ENCODE measurements at places on chromosomes 7 and 10.

DNA sequence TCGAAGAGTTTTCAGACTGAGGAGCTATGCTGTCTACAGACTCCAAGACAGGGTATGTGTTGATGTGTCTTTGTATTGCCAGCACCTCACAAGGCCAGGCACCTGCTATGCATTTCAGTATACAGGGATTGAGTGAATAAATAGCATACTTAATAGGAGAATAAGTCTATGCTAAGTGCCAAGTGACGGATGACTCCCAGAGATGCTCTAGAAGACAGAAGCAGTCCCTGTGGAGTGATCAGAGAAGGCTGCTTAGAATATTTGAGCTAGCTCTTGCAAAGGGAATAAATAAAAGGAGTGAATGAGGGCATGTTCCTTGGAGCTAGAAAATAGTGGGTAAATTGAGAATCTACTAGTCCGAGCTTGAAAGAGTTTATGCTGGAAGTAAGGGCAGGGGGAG is 346.4 kb downstream of the GATA3 start:
- DNase-seq: no peak

DNA sequence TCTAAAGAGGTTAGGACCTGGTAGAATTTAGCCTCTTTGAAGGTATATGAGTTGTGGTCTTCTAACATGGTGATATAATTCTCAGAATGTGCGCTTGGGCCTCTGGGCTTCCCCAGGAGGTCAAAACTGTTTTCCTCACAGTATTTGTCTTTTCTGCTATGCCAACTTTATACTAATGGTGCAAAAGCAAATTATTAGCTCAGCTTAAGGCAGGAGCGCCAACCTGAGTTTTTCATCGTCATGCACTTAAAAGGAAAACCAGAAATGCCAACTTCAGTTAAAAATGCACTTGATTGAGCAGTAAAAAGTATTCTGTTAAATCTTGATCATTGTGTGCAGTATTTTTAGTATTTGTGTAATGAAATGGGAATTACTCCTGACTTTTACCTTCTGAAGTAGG is 9.7 kb downstream of the TDRD1 start:
- DNase-seq: no peak

DNA sequence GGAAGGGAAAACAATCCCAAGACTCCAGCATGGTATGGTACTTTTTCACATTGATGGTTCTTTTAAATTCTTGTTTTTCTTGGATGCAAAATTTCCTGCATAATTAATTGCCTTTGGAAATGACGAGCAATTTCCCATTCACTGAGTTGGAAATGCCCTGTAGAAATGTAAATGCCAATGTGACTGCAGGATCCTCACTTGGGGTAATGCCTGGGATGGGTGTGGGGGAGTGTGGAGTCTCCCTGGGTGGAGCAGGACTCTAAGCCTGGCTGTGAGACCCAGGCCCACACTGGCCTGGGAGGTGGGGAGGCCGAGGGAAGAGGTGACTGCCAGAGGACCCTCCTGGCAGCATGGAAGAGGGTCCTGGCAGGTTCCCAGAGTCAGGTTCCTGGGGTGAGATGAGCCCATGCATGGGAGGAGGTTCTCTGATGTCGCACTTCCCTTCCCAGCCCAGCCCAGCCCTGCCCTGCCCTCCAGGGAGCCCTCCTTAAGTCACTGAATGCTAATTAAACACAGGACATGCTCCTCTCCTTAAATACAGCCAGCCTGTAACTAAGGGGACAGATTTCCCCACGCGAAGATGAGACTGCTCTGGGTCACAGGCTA is 157.9 kb downstream of the GFRA1 start:
- DNase-seq: no peak

GRCh38 chr7:17706734-17707133 is 233.6 kb downstream of the SNX13 start:
- DNase-seq: no peak

DNA sequence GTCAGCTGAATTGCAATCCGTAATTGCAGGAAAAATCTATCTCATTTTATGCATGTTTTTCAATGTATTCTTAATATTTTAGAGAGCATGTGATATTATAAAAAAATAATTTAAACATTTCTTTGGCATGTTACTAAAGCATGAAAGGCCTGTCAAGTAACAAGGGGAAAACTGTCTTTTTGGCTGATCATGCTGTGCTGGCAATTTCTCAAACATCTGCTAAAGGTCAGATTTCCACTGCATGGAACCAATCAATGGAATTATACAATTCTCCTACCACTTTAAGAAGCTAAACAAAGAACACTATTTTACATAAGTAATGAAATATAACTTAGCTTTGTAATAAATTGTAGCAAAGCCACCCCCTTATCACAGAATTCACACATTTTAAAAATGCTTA is 49.4 kb downstream of the JMJD1C start:
- DNase-seq: no peak

- DNase-seq: no peak
These were observed 41.3 kb downstream of the ZNF467 start for GRCh38 chr7:149732111-149732561.

DNA sequence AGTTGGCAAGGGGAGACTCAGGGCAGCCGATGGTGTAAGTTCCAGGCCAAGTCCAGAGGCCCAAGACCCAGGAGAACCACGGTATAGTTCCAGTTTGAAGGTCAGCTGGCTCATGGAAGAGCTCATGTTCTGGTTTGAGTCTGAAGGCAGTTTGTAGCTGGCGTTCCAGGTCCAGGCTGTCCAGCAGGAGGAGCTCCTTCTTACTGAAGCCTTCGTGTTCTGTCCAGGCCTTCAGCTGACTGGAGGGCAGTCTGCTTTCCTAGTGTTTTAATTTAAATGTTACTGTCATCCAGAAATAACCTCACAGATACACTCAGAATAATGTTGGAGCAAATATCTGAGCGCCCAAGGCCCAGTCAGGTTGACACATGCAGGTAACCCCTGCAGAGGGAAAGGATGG is 4.2 kb downstream of the SUN1 start:
- DNase-seq: no peak

DNA sequence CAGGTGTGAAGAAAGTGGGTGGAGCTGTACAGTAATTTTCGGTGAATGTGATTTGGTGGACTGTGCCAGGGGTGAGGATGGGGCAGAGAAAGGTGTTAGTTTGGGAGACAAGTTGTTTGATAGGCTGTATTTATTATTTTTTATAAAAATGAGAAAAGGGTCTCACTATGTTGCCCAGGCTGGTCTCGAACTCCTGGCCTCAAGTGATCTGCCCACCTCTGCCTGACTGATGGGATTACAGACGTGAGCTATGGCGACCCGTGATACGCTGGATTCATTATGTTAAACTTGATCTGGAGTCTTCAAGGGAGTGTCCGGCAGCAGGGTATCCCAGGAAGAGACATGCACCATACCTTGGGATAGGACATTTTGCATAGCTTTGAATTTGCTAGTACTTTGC is 1.3 kb downstream of the KAT6B start:
- no peak for DNase-seq

DNA sequence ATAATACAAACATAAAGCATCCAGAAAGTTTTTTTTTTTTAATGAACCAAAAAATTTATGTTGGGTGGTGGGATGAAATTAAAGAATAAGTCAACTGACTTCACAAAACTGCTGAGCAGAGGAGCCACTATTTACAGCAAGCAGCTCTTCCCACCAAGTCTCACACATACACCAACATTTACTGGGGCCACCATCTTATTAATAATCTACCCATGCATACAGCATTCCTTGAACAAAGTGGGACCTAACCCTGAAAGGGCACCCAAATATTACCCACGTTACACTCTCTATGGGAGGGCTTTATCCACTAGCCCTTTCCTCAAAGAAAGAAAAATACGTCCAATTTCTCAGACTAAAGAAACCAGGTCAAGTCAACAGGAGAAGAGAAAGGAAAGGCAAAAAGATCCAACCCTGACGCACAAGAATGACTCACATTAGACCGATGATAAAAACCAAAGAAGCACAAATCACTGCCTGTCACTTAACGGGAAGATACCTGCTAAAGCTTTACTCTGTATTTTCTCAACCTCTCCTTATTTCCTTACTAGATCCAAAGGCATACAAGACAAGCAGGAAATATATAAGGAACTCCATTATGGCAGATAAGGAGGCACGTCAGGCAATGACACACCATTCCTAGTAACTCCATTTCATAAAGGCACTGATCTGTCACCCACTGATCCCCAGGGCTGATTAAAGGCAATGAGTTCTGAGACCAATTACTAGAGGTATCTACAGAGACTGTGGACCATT is 141.8 kb upstream of the ASAH2 start:
- no peak for DNase-seq

DNA sequence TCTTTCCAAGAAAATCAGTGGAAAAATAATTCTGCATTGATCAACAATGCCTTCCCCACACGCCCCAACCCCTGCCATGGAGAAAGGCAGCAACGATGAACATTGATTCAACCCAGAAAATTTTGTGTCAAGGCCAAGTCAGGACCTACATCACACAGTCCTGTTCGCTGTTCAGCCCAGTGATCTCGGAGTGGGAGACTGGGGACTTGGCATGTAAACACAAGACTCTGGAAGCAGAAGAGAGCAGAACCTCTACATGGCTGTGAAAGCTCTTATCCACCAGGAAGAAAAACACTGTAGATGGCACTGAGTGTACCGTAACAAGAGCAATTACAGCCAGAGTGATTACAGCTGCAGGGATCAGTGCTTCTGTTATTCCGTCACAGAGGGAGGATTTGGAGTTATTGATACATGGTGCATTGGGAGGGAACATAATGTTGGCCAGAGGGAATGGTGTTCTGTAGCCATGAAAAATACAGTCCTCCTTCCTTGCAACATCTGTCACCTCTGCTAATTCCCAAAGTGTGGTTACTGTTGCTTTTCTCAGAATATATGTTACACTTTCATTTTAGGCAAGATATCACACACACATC is 136.6 kb downstream of the IQUB start:
- DNase-seq: no peak

DNA sequence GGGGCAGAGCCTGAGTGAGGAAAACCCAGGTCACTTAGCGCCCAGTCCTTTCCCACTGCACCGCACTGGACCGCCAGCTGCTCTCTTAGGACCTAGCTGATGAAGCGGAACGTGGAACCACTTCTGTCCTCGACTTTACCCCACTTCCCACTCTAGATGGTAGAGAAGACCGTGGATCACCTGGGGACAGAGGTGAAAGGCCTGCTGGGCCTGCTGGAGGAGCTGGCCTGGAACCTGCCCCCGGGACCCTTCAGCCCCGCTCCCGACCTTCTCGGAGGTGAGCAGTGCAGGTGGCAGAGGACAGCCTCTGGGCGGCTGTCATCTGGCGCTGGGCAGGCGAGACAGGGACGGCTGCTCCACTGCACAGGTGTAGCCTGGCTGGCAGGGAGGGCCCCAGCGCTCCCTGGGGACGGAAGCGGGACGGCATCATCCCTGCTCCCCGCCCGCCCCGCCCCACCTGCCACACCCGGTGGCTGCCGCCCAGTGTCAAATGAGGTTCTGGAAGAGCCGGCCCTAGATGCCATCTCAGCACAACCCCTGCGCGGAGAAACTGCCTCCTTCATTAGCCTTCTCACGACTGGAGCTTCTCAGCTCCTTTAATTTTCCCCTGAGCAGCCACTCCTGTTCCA is 11.7 kb downstream of the PLAC9 start:
- DNase-seq: peak; percentile 14

DNA sequence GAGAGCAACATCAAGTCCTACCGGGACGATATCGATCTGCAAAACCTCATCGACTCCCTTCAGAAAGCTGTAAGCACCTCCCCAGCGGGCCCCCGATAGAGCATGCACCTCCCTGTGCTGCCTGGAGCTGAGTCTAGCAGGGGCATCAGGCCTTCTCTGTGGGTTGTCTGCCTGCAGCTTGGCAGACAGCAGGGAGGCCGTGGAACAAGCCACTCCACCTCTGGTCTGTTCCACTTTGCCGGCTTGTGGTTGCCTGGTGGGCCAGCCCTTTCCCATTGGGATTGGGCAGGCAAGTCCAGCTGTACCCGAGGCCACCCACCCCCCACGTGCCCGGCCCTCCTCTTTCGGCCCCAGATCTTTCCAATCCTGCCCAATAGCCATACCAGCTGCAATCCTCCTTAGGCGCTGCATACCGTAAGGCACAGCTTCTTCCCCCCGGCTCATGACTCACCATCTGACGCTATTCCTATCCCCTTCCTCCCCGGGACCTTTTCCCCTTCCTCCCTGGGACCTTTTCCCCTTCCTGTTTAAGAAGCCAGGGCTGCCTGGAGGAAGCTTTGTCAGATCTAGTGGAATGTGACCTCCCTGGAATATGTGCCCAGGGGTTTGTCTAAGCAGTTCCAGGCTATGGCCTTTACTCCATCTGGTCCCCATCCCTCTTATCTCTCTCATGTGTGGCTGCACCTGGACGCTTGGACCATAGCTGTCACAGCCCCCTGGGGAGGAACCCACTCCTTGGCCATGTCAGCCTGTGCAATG is 28.1 kb upstream of the SH2D4B start:
- DNase-seq: no peak

DNA sequence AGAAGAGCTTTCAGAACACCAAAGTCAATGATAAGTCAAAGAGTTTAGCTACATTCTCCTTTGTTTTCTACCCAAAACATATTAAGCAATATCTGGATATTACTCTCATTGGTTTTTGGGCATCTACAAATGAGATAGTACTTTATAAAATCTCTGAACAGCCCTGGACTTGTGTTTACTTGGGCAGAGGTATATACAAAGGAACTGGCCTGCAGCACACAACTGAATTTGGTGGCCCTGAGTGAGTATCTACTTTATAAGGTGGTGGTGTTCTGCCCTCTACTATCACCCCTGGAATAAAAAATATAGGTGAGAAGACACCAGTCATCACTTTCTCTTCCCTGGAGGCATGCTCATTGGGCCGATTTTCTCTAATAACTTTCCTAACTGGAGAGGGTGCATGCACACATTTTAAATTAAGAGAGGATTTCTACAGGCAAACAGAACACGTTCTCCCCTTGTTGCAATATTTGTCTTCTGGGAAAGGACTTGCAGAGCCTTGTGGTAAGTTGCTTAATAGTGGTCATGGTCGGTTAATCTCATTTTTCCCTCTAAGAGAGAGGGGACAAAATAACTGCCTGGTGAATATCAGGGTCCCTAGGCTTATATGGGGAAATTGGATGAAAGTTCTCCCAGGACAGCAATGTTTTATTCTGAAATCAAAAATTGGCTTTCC is 41.1 kb downstream of the OTUD1 start:
- no peak for DNase-seq

GRCh38 chr10:43214956-43215561 is 51.8 kb downstream of the RASGEF1A start:
- no peak for DNase-seq

DNA sequence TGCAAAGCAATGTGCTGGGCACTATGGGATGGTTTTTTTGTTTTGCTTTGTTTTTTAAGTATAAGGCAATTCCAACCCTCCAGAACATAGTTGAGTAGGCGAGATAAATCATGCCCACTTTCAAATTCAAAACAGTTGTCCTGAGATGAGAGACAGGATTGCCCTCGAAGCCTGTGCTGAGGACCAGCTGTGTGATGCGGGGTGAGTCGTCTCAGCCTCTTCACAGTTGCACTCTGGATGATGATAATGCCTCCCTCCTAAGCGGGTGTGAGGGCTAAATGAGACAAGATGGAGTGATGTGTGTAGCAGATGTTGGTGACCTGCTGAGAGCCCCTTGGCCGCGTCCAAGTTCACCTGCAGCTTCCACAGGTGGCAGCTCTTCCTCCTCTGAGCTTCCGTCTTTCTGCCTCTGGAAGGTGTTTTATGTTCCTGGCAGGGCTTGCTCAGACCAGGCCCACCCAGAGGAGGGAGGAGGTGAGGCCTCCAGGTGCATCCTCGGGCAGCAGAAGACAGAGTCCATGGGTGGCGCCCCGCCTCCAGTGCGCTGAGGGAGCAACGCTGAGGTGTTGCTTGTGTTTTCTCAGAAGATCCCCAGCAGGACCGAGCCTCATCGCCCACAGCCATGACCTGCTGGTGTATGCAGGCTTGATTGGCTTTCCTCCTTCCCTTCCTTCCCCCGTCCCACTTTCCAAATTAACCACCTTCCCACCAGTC is 30.6 kb downstream of the ECHDC3 start:
- DNase-seq: no peak

GRCh38 chr10:77532068-77532467 is 105.5 kb downstream of the KCNMA1 start:
- no peak for DNase-seq
